ENCODE measurements at places on chromosomes 7 and 10. TPM values are rescaled to one million over a fixed set of nuclear protein-coding genes. Genes with fewer than 3 reads are reported as not detected.

DNA sequence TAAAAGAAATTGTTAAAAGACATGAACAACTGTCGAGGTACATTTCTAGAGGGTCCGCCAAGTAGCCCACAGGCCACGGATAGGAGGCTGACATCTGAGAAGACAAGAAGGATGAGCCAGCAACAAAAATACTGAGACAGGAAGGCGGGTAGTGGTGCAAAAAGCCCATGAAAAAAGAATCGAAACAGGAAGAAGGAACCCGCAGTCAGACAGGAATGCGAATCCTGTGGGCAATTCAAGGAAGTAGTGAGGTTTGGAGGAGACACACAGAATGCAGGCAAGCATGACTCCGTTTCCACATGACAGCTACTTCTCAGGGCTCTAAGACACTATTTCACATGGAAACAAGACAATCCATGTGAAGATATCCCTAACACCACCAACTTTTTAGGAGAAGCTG lies 125.2 kb downstream of the DOCK4 start:
- DNase-seq = no peak
- H3K4me1 ChIP-seq = peaks cover 9% of the 10 kb centered on the region
- no peaks in the 10 kb centered on the region for H3K27me3 ChIP-seq

The SLC39A12 gene
- total RNA-seq = not detected

DNA sequence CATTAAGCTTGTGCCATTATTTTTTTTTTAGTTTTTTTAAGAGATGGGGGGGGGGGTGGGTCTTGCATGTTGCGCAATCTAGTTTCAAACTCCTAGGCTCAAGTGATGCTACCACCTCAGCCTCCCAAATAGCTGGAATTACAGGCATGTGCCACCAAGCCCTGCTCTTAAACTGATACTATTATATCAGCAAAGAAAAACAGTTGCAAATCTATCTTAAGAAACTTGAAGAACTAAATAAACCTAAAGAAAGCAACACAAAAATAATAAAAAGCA lies 47.5 kb downstream of the BRAF start:
- no peak for DNase-seq
- 0 out of 2 replicates have a peak, but pooled peaks cover 2% of the 10 kb centered on the region for H3K36me3 ChIP-seq
- H3K27me3 ChIP-seq = no peaks in the 10 kb centered on the region
- no peak overlapping the region for H3K27ac ChIP-seq

DNA sequence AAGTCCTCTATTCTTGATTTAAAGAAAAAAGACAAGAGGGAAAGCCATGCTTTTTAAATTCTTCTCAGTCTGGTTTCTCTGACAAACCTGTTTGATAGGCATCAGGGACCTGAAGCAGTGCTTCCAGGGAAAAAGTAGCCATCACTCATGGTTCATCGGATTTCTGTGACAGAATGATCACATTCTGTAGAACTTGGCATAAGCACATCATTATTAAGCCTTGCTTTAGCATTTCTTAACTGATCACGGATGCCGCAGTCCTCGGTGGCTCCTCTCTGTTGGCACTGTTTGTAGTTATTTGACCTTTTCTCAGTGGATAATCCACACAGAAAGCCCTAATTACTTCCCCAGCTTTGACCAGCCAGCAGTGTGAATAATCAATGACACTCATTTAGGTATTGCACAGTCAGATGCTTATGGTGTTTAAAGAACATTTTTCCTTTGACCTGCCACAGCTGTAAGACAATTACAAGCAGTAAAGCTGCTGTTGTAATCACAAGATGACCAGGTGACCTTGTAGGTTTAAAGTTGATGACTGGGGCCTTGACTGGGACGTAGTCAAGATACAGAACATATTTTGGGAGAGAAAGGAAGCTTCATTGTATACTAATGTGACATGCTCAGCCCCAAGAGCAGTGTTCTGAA lies 64.4 kb upstream of the SKAP2 start:
- no peak overlapping the region for H3K4me3 ChIP-seq
- no peaks in the 10 kb centered on the region for H3K36me3 ChIP-seq
- H3K27ac ChIP-seq = no peak overlapping the region
- no peak for DNase-seq
- H3K4me1 ChIP-seq = no peaks in the 10 kb centered on the region

DNA sequence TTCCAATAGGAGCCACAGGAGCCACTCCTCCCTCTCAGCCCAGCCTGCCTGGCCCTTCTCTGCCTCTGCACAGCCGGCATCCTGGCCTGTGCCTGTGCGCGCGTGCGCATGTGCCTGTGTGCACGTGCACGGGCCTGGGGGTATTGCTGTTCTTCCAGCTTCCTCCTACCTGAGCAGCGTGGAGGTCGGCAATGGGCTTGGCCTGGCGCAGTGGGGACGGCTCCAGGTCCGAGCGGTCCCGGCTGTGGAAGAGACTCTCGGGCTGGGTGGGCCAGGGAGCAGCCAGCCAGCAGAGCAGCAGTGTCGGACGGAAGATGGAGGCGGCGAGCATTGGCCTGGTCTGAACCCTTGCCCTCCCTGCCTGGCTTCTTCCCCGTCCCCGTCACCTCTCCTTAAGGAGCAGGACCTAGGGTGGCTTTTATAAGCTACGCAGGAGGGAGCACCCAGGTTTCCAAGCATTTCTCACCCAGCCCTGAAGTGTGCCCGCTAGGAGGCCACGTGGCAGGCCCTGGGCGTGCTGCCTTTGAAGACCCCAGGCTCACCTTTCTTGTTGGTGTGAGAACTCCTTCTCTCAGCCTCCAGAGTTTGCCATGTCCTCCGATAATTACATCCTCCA lies at the start of gene MMP21:
Gene MMP21, minus strand, starts transcription at position 331 of the 616 bp plus-strand sequence. Its CDS starts 0 bp downstream, at position 331.
- no peaks in the 10 kb centered on the region for H3K36me3 ChIP-seq
- H3K27ac ChIP-seq = no peak within 1 kb of the TSS
- no peaks in the 10 kb centered on the region for H3K27me3 ChIP-seq
- DNase-seq = no peak

The NOS3 gene
- 0.20 TPM for total RNA-seq

The NXPH1 gene
- not detected for total RNA-seq

GRCh38 chr10:1424648-1425047 lies 312.7 kb downstream of the ADARB2 start:
- no peak overlapping the region for H3K27ac ChIP-seq
- H3K36me3 ChIP-seq = no peaks in the 10 kb centered on the region
- DNase-seq = no peak
- H3K27me3 ChIP-seq = no peaks in the 10 kb centered on the region
- H3K4me3 ChIP-seq = no peak overlapping the region

- no peak for DNase-seq
- H3K4me1 ChIP-seq = no peaks in the 10 kb centered on the region
- H3K27me3 ChIP-seq = no peaks in the 10 kb centered on the region
These were observed 314.8 kb upstream of the GRM3 start for GRCh38 chr7:86328801-86329433.

DNA sequence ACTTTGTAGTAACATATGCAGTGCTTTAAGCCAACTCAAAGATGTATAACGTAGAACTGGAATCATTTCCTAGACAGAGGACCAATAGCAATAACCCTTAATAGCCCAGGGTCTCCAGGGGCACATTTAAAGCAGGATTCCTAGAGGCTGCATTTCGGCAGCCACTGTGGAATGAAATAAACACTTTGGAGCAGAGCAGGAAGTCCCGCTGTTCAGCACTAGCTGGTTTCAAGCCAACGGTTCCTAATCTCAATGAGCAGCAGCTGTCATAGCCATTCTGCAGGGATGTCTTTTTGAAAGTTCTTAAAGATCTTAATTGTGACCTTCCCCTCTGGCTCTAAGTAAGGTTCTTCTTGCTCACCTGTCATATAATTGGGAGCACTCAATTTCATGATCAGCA lies 18.4 kb upstream of the MACROH2A2 start:
- no peaks in the 10 kb centered on the region for H3K4me1 ChIP-seq
- no peaks in the 10 kb centered on the region for H3K27me3 ChIP-seq
- H3K36me3 ChIP-seq = no peaks in the 10 kb centered on the region

- no peak for DNase-seq
- H3K27ac ChIP-seq = no peak overlapping the region
- H3K4me1 ChIP-seq = no peaks in the 10 kb centered on the region
- no peaks in the 10 kb centered on the region for H3K27me3 ChIP-seq
- H3K36me3 ChIP-seq = peaks cover 45% of the 10 kb centered on the region
These were observed 22.1 kb downstream of the ARMC10 start for GRCh38 chr7:103097041-103097440.

DNA sequence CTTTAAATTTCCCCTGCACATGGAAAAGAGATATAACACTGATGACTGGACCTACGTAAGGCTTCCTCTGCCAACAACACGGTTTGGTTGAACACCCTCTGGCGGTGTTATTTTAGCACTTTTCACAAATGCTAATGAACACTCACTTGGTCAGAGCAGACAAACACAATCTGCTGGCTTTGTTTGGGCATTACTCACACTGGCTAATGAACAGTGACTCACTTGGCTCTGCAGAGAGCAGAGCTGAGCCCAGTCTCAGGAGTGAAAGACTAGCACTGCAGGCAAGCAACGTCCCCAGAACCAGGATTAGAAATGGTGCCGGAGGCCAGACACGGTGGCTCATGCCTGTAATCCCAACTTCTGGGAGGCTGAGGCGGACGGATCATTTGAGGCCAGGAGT lies 430.8 kb downstream of the PLXNA4 start:
- no peaks in the 10 kb centered on the region for H3K27me3 ChIP-seq
- H3K27ac ChIP-seq = no peak overlapping the region
- H3K4me1 ChIP-seq = 0 out of 2 replicates have a peak, but pooled peaks cover 3% of the 10 kb centered on the region
- H3K36me3 ChIP-seq = no peaks in the 10 kb centered on the region
- peak; percentile 25 for DNase-seq

DNA sequence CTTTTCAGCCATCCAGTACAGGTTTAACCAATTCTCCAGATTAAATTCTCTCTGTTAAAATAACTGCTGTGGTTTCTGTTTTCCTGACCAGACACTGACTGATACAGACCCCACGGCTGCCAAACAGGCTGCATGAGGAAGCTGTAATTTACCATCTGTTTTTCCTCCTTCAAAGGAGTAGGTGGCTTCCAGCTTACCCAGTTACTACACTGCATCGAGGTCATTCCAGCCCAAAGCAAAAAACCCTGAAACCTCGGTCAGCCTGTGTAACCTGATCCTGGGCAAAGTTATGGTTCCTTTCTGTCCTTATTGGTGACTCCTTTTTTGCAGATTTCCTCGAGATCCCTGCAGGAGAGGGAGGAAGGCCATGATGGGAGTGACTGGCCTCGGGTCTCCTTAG lies 27.9 kb upstream of the LOXL4 start:
- peaks cover 28% of the 10 kb centered on the region for H3K4me1 ChIP-seq
- H3K27ac ChIP-seq = no peak overlapping the region
- no peaks in the 10 kb centered on the region for H3K36me3 ChIP-seq
- DNase-seq = peak; percentile 67
- H3K4me3 ChIP-seq = no peak overlapping the region

- H3K4me1 ChIP-seq = no peaks in the 10 kb centered on the region
- H3K27me3 ChIP-seq = no peaks in the 10 kb centered on the region
- peaks cover 16% of the 10 kb centered on the region for H3K36me3 ChIP-seq
These were observed 24.4 kb downstream of the TRUB1 start for GRCh38 chr10:114962441-114962840.

DNA sequence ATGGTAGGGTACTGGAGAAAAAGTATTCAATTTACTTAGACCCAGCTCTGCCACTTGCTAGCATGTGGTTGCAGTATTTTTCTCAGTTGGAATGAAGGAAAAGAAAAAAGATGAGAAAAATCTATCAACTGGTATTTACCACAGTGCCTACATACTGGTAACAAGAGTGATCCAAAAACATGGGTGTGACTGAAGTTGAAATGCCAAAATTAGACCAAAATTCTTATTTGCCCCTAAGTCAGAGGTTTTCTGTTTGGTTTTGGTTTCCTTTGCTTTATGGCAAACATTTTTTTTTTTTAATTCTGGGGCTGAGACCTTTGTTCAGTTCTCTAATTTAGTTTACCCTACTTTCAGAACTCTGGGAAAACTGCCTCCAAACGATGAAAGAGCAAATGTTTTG lies 12.3 kb downstream of the HYCC1 start:
- H3K4me3 ChIP-seq = no peak overlapping the region
- H3K27me3 ChIP-seq = no peaks in the 10 kb centered on the region
- H3K27ac ChIP-seq = no peak overlapping the region
- no peak for DNase-seq
- peaks cover 6% of the 10 kb centered on the region for H3K4me1 ChIP-seq
- no peaks in the 10 kb centered on the region for H3K36me3 ChIP-seq

DNA sequence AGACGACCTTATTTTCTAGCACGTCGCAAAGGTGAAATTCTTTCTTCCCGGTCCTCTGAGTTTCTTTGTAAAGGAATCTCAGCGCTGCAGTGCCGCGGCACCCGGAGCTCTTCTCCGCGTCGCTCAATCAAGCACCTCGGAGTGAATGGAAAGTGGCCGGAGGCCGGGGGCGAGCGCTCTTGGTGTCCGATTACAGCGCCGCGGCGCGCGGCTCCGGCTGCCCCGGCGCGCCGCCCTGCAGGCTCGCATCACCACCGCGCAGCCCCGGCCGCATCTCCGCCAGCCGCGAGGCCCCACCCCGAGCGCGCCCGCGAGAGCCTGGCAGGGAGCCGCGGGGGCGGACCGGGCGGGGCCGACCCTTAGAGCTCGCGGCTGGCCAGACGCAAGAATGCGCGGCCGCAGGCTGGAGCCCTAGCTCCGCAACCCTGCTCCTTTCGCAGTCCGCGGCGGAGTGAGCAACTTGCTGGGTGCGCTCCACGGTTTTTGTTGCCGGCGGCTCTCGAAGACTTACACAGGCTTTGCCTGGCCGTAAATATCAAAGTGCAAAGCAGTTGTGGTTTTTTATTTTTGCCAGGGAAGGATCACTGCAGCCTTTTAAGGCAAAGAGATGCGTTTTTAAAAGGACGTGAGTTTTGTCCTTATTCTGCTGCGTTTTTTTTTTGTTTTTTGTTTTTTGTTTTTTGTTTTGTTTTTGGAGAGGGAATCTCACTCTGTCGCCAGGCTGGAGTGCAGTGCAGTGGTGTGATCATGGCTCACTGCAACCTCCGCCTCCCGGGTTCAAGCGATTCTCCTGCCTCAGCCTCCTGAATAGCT lies at the start of gene SEMA3C:
Gene SEMA3C, minus strand, starts transcription at position 143 of the 813 bp plus-strand sequence. CDS start 2,270 bp downstream, outside the sequence.
- peak; percentile 96 for DNase-seq
- peak within 1 kb of the TSS; percentile 72 for H3K4me3 ChIP-seq
- H3K36me3 ChIP-seq = peaks cover 17% of the 10 kb centered on the region
- peaks cover 11% of the 10 kb centered on the region for H3K4me1 ChIP-seq
- H3K27ac ChIP-seq = peak within 1 kb of the TSS; percentile 53

Data from SJCRH30 (cell line).